RWPE2 (cell line): ENCODE measurements at places on chromosomes 4 and X.
A peak's percentile ranks its signal among the peaks of the same experiment; 100 is the strongest.

DNA sequence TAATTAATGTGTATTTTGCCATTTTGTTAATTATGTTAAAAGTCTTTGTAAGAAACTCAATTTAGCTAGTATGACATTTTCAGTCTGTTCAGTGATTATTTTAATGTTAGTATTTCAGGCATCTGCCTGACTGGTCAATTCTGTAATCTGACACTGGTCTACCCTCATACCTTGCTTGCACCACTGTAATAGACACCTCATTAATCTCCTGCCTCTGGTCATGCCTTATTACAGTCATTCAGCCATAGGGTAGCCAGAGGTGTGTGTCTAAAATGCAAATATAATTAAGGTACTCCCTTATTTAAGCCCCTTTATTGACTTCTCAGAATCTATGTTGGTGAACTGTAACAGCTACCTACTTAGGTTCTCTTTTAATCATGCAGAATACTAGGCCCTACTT, 861.1 kb upstream of the IGFBP7 start:
- DNase-seq = no peak

- peak; percentile 86 for DNase-seq
These were observed 17.3 kb downstream of the COQ2 start for GRCh38 chr4:83267121-83267829.

DNA sequence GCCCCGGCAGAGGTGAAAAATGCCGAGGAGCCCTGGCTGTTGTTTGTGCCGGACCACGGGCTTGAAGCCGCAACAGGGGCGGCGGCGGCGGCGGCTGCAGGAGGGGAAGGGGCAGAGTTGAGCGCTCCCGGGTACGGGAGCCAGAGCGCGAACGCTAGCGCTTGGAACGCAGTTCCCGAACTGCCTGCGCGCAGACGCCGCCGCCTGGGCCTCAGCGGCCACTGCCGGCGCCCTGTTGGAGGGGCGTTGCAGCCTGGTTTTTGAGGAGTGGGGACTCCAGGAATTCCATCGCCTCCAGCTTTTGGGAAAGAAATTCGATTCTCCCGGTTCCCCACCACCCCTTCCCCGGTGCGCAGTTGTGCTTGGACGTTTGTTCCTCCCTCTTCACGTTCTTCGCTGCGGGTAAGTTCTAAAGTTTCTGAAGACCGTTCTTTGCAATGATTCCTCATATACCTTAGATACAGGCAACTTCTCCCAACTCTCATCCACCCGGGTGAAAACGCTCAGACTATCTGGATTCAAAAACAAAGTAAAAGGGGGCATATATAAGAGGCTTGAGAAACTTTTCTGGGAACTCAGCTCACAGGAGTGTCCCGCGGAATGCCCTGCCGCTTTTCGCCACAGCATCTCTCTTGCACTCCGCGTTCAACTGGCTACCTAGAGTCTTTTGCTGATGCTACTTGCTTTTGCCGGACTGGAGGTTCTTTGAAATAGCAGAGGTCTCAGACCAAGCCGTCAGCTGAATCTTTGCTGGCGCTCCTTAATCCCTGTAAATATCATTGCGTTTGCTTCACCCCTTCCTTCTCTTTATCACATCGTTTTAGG, 1.0 kb downstream of the FAT4 start:
- DNase-seq = no peak

DNA sequence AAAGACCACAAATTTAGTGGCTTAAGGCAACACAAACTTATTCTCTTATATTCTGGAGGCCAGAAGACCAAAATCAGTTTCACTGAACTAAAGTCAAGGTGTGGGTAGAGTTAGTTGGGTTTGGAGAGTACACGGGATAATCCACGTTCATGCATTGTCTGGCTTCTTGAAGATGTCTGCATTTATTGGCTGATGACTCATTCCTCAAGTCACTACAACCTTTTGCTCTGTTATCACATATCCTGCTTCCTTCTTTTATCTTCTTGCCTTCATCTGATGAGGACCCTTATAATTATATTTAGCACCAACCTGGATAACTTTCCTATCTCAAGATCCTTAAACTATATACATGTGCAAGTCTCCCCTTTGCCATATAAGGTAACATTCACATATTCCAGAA, 590.0 kb downstream of the FSTL5 start:
- DNase-seq = no peak

DNA sequence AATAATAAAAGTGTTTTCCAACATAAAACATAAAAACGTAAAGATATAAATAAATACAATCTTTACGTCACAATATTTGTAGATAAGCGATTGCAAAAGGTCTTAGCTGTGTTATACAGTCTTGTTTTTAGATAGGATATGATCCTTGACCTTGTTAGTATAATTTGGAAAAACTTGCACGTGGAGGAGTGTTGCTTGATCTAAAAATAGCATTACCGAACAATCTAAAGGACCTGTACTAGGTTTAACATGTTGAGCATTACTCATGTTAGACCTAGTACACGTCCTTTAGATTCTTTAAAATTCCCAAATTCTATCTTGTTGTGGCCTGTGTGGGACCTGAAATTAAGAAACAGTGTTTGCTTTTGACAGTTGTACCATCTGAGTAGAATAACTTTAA, 1.6 kb downstream of the METAP1 start:
- DNase-seq = no peak

DNA sequence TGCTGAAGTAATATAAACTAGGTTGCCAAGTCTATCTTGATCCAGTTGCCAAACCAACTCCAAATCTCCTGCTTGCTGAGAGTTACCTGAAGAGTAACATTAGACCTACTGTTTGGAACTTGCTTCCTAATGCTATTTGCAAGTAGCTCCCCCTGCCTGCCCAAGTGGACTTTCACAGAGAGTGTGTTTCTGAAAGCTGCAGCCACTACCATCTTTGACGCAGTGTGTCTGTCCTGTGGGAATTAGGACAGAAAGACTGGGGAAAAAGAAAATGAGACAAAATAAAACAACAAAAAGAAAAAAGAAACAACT, 195.0 kb upstream of the HS3ST1 start:
- no peak for DNase-seq

DNA sequence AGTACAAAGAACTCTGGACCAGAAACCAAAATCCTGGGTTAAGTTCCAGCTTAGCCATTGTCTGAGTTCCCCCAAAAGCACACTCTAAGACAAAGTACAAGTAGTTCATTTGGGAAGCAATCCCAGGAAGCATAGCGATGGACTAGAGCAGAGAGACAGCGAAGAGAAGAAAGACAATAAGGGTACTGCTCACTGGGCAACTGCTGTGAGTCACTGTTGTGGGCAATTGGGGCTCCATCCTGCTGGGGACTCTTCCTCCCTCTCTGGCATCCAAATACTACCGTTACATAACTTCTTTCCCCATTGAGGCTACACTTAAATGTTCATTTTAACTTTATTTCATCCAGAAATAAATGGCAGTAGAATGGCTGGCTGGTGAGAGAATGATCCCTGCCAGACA, 14.1 kb downstream of the SRPX start:
- DNase-seq = no peak

GRCh38 chrX:109463784-109464183, 18.1 kb downstream of the GUCY2F start:
- no peak for DNase-seq

DNA sequence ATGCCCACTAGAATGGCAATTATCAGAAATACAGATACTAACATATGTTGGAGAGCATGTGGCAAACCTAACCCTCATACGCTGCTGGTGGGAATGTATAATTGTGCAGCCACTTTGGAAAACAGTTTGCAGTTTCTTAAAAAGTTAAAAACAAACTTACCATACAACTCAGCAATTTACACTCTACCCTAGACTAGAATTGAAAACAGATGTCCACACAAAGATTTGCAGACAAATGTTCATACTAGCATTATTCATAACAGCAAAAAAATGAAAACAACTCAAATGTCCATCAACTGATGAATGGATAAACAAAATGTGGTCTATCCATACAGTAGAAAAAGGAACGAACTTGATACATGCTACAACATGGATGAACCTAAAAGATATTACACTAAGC, 64.4 kb downstream of the SLC9A7 start:
- DNase-seq = no peak

DNA sequence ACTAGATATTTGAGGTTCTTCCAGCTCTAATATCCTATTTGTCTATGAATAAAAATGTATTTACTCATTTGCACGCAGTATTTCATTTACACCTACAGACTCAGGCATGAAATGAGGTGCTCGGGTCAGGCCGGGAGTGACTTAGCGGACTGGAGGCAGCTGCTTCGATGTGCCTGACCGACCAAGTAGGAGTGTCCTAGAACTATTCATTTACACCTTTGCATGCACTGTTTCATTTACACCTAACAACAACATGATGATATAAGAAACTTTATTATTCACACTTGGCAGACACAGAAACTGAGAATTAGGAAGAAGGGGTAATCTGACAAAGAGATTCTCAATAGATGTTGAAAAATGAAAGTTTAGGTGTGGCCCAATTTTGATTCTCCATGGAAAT, 28.7 kb upstream of the FAT1 start:
- DNase-seq = no peak

DNA sequence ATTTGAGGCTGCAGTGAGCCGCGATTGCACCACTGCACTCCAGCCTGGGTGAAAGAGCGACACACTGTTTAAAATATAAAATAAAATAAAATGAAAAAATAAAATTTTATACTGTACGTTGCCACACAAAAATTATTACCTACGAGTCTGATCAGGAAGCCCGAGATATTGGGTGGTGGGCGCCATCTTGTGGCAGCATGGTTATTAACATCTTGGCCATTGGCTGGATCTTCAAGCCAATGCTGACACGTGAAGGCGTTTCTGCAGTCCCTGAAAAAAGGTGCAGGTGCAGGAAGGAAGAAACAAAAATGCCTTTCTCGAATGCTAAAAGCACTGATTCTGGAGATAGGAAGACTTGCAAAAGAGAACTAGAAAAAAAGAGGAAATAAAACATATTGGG, 4.9 kb upstream of the TLR8 start:
- no peak for DNase-seq

GRCh38 chr4:15130441-15130840, 128.2 kb downstream of the CPEB2 start:
- DNase-seq = no peak

DNA sequence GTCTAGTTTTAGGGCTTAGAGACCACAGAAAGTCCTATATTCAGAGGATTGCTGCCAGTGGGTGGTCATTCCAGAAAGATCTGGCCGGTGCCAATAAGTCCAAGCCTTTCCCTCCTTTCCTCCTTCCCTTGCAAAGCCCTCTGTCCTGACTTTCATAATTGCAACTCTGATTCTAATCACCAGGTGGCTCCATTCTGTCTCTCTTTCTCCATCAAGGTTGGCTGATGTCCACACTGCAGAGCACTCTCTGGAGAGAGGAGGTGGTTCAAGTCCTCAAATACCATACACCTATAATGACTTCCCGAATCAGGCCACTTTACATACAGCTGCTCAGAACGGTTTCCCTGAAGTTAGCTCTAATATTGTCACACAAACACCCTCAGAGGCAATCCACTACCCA, 22.4 kb upstream of the ARMCX4 start:
- DNase-seq = no peak

DNA sequence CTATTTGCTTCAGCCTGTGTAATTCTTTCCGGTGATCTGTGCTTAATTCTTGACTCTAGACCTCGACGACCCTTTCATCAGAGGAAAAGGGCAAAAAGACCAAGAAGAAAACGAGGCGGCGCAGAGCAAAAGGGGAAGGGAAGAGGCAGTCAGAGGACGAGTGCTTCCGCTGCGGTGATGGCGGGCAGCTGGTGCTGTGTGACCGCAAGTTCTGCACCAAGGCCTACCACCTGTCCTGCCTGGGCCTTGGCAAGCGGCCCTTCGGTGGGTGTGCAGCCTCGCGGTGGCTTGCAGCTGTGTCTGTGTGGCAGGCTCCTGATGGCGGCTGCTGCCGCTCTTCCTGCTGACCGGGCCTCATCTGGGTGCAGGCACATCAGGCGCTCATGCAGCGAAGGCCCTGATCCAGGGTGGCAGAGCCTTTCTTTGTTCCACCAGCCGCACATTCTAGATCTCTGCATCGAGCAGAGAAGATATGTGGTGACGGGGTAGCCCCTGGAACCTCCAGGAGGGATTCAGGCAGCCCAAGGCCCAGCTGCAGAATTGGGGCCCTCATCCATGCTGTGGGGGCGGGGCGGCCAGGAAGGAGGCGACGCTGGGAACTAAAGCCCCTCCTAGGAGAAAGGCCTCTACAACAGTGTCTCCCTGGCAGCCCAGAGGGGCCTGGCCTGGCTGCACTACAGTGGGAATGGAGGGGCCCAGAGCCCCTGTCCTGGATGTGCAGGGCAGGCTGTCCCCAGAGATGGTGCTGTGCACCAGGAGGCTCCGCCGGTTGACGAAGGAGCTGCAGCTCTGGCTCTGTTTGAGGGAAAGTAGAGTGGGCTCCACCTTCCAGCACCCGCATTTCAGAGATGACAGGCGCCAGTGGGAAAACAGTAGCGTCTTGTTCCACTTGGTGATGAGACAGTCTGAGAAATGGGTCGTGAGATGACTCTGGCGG, 32.1 kb downstream of the NELFA start:
- DNase-seq = peak; percentile 57

DNA sequence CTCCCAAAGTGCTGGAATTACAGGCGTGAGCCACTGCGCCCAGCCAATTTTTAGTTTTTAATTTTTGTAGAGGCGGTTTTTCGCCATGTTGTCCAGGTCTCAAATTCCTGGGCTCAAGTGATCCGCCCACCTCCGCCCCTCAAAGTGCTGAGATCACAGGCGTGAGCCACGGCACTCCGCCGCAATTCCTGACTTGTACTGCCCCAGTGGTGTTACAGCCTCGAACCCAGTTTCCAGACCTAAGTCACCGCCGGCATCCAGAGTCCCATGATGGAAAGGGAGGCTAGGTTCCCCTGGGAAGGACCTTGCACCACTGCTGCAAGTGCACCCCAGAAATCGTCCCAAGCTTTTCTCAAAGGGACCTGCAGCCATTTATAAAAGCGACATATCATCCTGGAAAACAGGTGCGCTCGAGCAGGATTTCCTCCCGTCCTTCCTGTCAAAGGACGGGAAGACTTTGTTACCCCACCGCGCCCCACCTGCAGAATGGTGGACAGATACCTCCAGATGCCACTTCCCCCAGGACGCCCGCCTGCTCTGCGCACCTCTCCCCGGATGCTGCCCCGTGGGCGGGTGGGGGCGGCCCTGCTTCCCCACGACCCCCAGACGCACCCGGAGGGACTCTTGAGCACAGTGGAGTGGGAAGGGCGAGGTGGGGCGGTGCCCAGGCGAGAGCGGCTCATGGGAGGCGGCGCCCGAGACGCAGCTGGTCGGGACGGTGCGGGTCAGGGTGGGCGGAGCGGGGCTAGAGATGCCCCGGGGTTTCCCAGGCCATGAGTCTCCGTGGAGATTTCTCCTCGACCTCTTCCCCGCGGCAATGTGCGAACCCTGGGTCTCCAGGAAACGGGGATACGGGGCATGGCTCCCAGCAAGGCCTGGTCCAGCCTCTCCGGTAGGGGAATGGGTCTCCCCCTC, 947 bp upstream of the RPL10 start:
- no peak for DNase-seq
